ENCODE measurements at places on chromosomes 5 and 9.

DNA sequence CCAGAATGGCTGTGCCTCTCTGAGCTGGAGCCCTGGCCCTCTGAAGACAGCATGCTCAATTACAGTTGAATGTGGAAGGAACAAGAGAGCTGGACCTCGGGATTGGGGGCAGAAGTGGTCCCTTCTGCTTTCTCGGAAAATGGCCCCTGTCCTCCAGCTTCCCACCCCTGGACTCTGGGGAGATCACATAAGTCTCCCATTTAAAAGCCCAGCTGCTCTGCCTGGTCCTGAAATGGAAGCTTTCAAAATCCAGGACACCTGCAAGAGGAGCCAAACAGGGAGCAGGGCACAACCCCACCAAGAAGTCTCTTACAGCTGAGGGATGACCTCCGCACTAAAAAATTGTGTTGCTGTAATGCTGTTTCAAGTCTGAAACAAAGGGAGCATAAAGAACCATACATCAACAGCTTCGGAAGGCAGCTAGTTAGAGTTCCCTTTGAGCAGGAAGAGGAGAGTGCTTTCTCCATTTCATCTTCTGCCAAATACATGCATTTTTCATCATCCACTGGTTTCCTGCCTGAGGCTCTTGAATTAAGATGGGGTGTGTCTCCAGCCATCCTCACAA lies 48.2 kb downstream of the TGFBI start:
- DNase-seq = no peak

DNA sequence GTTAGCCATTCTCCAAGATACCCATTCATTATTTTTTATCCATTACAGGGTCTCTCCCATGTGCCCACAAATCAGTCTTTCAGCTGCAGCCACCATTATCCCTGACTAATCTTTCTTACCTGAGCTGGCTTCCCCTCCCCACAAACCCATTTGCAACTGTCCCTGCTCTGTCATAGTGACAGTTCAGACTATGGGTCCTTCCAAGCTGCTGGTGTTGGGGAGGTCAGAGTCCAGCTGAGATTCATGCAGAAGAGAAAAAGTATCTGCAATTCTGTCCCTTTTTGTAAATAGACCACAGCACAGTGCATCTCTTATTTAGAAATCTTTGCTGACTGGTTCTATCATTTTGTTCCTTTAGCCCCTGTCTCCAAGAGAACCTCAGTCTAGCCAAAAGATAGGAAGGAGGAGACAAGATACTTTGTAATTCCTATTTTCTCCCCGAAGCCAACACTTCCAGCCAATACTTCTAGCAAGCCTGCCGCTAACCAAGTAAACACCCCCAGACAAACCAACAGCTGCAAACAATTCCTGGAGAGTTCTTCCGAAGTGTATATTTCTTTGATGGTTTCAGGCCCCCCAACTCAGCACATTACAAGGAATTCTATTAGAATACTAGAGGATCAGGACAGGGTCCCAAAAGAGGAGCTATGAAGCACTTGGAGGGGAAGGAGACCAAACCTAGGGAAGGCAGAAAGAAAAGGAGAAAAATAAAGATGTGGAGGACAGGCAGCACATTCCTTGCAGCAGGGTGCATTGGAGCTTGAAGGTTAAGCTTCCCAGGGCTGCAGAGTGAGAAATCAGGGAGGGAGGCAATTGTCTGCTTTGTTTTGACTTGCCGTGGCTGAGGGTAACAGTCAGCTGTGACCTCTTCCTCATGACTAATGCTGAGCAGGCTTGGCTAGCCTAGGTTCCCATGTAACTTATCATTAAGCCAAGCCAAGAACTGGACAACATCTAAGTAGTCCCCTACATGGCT lies 148.5 kb downstream of the SGCD start:
- DNase-seq = peak; percentile 89

GRCh38 chr5:1406681-1407640 lies 38.3 kb downstream of the SLC6A3 start:
- DNase-seq = no peak

DNA sequence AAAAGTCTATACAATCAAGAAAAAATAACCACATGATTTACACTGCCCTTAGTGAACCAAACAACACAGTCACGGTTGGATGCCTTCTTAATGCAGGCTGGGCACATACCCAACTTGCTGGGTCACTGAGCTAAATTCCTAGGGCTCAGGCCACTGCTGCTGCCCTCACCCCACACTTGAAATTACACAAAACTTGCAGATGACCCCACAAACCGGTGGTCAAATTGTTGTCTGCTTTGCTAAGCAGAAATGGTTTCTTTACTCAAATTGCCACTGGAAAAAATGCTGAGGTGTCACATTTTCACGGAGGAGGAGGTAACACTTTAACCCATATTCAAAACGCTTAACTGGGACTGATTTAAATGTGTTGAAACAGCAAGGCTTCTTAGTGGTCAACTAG lies 62.4 kb downstream of the HMHB1 start:
- DNase-seq = no peak

DNA sequence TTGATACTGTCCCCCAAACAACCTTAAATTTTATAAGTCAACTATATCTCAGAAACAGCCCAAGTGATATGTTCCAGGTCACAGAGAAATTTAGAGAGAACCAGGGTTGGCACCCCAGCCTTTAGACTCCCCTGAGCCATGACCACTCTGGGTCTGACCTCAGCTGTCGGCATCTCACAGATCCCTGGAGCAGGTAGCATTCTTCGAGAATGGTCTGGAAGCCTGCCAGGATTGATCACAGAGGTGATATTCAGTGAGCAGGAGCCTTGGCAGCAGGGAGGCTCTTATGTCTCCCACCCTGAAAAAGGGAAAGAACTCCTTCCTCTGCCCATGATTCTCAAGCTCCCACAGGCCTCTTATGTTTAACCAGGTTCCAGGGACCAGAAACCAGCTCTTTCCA lies 58.2 kb downstream of the PLK2 start:
- no peak for DNase-seq

GRCh38 chr5:126884269-126884819 lies 107.4 kb downstream of the LMNB1 start:
- peak; percentile 76 for DNase-seq

DNA sequence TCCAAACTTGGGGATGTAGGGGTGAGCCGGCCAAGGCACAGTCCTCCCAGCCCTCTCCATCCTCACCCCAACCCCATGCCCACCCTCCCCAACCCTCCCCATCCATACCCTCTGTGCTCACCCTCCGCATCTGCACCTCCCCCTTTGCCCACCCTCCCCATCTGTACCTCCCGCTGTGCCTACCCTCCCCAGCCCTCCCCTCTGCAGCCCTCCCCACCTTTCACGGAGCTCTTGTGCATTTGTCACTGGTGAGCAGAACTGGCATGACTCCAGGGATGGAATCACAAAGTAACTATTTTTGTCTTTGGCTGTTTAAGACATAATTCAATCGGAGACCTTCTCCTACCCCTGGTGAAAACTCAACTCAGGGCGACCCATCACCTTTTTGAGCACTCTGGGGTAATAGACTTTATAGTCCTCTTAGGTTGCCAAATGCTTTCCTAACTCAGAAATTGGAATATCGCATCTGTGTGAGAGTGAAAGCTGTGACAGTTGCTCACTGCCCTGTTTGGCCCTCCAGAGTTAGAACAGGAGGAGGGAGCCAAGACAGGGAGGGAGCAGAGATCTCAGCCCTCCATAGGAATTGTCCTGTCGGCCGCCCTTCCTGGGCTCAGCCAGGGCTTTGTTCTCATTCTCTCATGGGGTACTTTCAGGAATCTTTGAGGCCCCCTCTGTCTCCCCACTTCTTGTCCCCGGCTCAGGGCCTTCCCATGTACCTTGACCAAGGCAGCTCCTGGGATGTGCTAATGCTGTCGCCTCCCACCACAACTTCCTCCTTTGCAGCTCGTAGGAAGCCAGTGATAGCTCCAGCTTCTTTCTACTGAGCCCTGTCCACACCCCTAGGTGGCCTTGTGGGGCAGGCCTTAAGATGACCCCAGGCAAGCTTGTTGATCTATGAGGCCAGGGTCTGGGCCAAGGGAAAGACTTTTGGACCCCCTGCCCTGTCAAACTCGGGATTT lies 36.2 kb downstream of the OTULIN start:
- DNase-seq = no peak

GRCh38 chr9:93123561-93124283 lies 10.3 kb downstream of the NINJ1 start:
- DNase-seq = no peak

GRCh38 chr5:125294844-125295243 lies 548.4 kb upstream of the ZNF608 start:
- DNase-seq = no peak

GRCh38 chr5:167797933-167798332 lies 493.5 kb upstream of the WWC1 start:
- no peak for DNase-seq

DNA sequence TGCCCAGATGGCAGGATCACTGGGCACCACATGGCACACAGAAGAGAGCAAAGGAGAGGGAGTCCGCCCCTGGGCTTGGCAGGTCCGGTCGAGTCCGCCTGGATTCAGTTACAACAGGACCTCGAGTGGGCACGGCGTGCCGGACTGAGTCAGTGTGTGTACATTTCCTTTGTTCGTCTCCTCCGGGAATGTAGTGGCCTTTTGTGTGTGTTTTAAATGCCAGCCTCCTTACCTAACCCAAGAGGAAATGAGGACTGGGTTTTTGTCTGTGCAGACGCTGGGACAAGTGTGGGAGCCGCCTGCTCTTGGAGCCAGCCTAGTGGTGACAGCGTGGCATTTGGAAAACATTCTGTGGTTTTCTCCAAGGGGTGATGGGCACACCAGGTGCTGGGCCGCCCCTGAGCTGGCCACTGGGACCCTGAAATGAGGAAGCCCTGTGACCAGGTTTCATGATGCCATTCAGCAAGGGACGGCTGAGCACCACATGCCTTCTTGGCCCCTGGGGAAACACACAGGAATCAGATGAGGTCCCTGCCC lies 9.6 kb downstream of the NEK6 start:
- no peak for DNase-seq

GRCh38 chr9:10562581-10563343 lies 50.0 kb downstream of the PTPRD start:
- DNase-seq = no peak

- peak; percentile 88 for DNase-seq
Measured at GRCh38 chr5:158840193-158840592, 259.5 kb downstream of the EBF1 start.

- DNase-seq = no peak
Measured at GRCh38 chr5:95846554-95847260, 24.2 kb upstream of the GLRX start.

DNA sequence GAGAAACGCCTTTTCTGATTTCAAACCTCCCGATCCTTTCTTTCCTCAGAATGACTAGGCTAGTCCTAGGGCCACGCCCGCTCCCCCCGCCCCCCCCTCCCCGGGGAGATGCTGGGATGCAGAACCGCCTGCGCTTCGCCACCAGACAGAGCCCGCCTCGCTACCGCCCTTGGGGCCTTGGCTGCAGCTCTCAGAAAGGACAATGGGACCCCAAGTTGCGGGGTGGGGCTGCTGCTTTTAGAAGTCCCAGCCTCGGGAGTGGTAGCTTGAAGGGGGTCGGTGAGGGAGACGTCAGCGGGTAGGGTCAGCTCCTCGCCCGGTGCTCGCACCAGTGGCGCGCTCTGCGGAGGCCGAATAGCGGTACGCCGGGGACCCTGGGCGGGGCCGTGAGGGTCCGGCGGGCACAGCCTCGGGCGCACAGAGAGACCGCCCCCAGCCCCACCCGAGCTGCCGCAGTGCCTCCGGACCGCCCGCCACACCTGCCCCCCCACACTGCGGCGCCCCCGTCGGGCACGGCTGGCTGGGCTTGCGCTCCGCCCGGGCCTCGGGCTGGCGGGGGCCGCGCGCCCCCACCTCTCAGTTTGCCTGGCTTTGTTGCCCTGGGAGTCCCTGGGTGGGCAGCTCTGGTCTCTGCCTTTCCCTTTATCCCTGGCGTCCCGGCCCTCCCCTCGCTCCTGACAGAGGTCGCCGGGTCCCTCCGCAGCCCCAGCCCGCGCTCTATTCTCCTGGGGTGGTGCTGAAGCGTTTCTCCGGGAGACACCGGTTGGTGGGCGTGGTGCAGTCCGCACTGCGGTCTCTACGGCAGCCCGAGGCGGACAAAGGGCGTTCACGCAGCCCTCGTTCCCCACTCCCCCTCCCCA lies 1.2 kb downstream of the MAP1B start:
- DNase-seq = peak; percentile 54

DNA sequence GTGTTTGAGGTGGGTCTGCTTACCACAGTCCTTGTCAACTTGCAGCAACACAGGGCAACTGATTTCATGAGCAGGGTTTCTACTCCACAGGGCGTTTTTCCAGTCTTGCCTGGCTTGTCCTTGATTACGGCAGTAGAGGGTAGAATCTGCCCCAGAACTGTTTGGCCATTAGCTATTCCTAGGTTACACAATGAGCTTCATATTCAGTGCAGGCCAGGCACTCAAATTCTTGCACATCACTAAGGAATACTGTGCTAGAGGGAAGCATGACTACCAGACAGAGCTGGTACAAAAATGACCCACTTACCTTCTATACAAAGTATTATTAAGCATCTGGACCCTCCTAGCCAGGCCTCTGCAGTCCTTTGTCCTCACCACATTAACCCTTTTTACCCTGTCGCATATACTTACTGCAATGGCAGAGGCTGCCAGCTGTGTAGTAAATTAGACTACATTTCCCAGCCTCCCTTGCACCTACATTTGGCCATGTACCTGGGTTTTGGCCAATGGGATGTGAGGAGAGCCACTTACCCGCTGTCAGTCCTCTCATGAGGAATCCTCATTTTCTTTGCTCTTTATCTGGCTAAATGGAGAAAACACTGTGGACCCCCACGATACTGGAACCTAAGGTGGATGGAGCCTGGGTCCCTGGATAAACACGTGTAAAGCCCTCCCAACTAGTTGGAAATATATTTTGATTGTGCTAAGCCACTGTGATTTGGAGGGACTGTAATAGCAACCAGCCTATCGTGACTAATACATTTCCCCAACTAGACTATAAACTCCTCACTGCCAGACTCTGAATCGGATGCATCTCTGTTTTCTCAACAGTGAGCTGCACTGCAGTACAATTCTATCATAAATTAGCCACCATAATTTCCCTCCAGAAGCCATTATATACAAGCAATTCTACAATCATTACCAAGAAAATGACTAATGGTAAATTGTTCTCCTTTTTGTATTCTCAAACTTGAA lies 218.7 kb downstream of the GLIS3 start:
- peak; percentile 34 for DNase-seq

- peak; percentile 23 for DNase-seq
Measured at GRCh38 chr5:147168578-147169327, 66.1 kb upstream of the STK32A start.

GRCh38 chr9:4020038-4020754 lies 279.7 kb downstream of the GLIS3 start:
- no peak for DNase-seq

DNA sequence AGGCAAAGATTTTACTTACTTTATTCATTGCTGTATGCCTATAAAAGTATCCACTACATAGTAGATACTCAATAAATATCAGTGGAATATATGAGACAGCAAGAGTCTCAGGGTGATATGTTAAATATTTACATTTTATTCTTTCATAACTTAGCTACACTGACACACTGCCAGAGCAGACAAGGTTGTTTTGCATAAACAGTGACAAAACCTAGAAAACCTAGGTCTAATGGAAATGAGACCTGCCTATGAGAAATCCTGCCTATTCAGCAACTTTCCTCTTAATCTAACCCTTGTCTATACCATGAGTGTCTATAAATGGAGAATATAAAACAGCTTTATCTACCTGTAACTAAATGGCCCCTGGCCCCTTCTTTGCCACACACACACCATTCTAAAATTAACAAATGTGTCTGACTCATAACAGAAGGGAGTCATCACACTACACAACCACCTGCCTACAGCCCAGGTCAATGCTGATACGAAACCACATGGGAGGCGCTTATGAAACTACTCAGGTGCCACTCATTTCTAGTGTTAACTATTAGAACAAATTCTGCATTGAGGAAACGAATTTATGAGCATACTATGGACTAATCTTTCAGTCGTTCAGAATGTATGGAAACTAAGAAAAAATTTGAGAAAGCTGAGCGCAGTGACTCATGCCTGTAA lies 60.3 kb downstream of the UBAP2 start:
- DNase-seq = no peak

All from stromal cell of bone marrow (primary cell).